ENCODE measurements at places on chromosomes 3 and 15.

- DNase-seq: no peak
These were observed 35.9 kb downstream of the OXNAD1 start for GRCh38 chr3:16300881-16301359.

- DNase-seq: peak; percentile 16
These were observed 30.1 kb downstream of the ZDHHC19 start for GRCh38 chr3:196181127-196181546.

DNA sequence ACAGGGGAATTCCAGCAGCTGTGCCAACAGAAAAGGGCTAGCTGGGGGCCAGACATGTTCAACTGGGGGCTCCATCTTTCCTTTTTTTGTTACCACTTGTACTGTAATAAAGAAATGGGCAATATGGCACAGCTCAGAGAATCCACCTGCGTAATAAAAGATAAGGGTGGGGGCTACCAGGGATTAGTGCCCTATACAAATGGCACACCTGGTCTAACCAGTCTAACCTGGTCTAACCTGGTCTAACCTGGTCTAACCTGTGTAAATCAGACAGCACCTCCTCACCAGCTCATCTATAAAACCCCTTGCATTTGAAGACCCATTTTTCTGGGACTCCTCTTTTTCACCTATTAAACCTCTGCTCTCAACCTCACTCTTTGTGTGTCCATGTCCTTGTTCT is 26.2 kb upstream of the CLDN16 start:
- no peak for DNase-seq

DNA sequence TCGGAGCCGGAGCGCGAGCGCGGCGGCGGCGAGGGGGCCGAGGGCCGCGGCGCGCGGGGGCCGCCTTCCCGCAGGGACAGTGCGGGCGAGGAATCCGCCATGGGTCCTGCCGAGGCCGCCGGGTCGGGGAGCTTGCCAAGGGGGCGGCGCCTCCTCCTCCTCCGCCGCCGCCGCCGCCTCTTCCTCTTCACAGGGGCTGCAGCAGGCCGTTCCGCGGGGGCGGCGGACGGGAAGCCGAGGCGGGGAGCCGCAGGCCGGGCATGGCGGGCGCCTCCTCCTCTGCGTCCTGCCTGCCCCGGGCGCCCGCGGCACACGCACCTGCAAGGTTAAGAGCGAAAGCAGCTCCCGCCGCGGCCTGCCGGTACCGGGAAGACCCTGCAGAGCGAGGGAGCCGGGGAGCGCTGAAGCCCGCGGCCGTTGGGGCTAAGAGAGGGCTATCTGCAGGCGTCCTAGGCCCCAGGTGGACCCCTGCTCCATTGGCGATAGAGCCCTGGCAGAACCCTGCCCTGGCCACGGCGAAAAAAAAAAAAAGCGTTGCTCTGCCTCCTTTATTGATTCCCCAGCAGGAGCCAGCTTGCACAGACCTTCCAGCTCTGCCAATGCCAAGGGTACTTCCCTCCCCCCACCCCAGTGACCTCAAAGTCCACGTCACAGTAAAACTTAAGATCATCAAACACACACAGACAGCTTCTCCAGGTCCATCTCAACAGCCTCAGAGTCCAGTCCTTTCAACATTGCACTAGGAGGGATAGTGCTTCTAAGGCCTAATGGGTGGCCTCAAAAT is at the start of gene LYSMD2:
TSS of gene LYSMD2 (minus strand) at position 134 of the 784 bp plus-strand sequence. CDS start at position 101, 33 bp downstream.
- peak; percentile 92 for DNase-seq

GRCh38 chr3:10518506-10519150 is 13.2 kb upstream of the ATP2B2 start:
- peak; percentile 63 for DNase-seq

- no peak for DNase-seq
These were observed 74.1 kb downstream of the DIPK2A start for GRCh38 chr3:144045766-144046165.

DNA sequence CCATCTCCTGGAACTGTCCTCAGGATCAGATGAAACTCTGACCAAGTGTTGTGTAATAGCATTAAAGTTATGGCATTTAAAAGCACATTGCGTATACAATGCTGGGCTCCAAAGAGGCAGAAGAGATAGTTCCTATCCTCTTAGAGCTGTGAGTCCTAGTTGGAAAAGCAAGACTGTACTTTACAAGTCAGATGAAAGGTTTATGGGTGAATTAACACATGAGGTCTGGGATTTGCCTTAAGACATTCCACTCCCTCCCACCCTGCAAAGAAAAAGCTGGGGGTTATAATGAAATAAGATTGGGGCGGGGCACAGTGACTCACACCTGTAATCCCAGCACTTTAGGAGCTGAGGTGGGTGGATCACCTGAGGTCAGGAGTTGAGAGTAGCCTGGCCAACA is 35.6 kb downstream of the SNAPC5 start:
- DNase-seq: no peak

DNA sequence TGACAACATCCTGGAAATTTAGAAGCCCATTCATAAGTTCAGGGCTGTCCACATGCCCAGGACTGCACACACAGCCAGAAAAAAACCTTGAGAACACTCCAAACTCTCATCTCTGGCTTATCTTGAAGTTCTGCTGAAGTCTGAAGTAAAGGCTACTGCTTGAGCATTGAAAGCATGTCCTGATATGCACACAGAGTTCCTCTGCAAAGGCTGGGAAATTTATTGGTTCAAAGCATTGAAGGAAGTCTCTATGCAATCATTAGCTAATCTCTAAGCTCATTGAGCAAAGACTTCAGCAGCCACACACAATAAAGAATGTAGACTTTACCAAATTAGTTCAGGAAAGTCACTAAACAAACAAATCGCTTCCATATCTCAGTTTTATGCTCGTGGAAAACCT is 162.0 kb upstream of the STT3B start:
- DNase-seq: no peak

- no peak for DNase-seq
These were observed 39.2 kb downstream of the AADACL2 start for GRCh38 chr3:151772825-151773480.

GRCh38 chr3:147773116-147773630 is 364.0 kb downstream of the ZIC1 start:
- no peak for DNase-seq

DNA sequence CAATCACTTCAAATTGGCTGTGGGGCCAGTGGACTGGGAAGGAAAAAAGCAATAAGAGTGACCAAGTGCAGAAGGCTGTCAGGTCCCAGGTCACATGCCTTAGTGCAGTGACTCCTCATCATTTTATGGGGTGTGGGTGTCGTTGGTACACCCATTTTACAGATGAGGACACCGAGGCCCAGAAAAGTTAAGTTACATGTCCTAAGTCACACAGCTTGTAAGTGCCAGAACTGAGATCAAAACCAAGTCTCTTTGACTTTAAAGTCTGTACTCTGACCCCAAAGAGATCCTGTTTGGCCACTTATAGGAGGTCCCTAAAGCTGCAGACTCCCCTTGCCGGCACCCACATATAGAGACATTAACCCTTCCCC is 63.0 kb upstream of the POLG start:
- no peak for DNase-seq
